PC-9 (cell line): ENCODE measurements at places on chromosomes 6 and 20. TPM values are rescaled to one million over a fixed set of nuclear protein-coding genes. Genes with fewer than 3 reads are reported as not detected.

OVOL2 gene
- 15.3 and 20.7 TPM in 2 replicates for total RNA-seq

TSBP1 gene
- not detected in 2 replicates for total RNA-seq

MAFB gene
- total RNA-seq: not detected in 2 replicates

PNPLA1 gene
- 0.17 TPM in 1 of 2 replicates, not detected in the other for total RNA-seq

TXLNB gene
- 0.09 TPM in 1 of 2 replicates, not detected in the other for total RNA-seq

HDGFL1 gene
- total RNA-seq: not detected in 2 replicates

LY6G5B gene
- total RNA-seq: 20.9 and 24.0 TPM in 2 replicates

CNBD2 gene
- total RNA-seq: 6.2 and 7.3 TPM in 2 replicates
